GM23248 (cell line): ENCODE measurements at places on chromosomes 13 and 19.

GRCh38 chr19:14677464-14677863, 2.8 kb upstream of the ADGRE3 start:
- no peak for DNase-seq
- H3K27ac ChIP-seq, result no peak overlapping the region
- no peak overlapping the region for H3K4me3 ChIP-seq
- no peaks in the 10 kb centered on the region for H3K36me3 ChIP-seq
- no peaks in the 10 kb centered on the region for H3K4me1 ChIP-seq

DNA sequence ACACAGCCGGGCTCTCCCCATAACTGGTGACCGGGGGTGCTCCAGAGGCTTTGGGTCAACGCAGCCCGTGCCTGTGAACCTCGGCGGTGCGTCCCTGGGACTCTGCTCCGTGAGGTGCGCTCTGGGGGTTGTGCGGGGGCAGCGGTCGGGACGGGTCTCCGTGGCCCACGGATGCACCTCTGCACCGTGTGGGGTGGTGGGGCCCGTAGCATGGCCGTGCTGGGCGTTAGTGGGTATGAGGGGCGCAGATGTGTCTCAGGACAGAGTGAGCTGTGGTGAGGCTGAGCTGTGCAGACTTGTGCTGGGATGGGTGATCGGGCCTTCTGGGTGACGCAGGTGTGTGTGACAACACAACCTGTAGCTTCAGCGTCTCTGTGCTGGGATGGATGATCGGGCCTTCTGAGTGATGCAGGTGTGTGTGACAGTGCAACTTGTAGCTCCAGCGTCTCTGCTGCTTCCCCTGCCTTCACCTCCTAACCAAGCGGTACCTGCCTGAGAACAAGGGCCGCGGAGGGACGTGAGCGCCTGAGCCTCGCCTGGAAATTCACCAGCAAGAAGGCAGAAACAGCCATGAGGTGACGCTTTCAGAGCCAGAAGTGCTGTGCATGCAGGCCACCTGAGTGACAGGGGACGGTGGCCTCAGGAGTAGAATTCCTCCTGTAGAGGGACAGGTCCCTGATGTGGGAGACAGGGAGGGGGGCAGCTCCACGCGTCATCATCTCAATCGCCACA, 599 bp downstream of the ZNF331 start:
- peak overlapping the region; percentile 86 for H3K4me3 ChIP-seq
- peaks cover 5% of the 10 kb centered on the region; the same call in 1 of the 2 replicates for H3K36me3 ChIP-seq
- H3K27me3 ChIP-seq, result no peaks in the 10 kb centered on the region
- DNase-seq, result no peak
- peak overlapping the region; percentile 83 for H3K27ac ChIP-seq

DNA sequence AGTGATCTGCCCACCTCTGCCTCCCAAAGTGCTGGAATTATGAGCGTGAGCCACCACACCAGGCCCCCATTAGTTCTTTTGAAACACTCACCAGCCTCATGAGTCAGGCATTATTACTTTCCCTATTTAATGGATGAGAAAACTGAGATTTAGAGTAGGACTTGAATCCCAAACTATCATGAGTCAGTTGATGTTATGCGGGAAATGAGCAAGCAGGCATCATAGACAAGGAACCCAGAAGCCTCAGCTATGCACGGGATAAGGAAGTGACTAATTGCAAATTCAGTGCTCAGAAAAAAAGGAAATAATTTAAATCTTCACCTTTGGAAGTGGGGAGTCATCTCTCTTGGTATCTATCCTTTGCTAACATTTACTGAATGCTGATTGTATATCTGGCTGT, 217.5 kb downstream of the ABCC4 start:
- no peak overlapping the region for H3K4me3 ChIP-seq
- peaks cover 8% of the 10 kb centered on the region; the same call in 1 of the 2 replicates for H3K4me1 ChIP-seq
- H3K27me3 ChIP-seq, result no peaks in the 10 kb centered on the region
- peak overlapping the region; percentile 11; the same call in 1 of the 2 replicates for H3K27ac ChIP-seq
- H3K36me3 ChIP-seq, result no peaks in the 10 kb centered on the region

DNA sequence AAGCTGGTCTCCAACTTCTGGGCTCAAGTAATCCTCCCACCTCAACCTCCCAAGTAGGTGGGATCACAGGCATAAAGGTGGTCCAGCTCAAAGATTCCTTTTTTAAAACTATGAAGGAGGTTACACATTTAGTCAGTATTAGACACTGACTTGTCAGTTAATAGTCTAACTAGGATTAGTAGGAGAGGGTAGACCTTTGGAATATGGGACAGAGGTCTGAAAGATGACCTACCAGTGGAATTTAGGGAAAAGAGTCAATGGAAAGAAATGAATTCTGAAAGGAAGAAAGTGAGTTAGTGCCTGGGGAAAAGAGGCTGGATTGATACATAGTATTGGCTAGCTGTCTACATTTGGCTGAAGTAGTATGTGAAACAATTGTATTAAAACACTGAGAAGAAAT, 220.7 kb downstream of the MZT1 start:
- H3K36me3 ChIP-seq, result no peaks in the 10 kb centered on the region
- no peak for DNase-seq
- H3K27me3 ChIP-seq, result no peaks in the 10 kb centered on the region
- H3K27ac ChIP-seq, result no peak overlapping the region
- H3K4me3 ChIP-seq, result no peak overlapping the region

- no peak overlapping the region for H3K4me3 ChIP-seq
- H3K36me3 ChIP-seq, result peaks cover 43% of the 10 kb centered on the region
- H3K27ac ChIP-seq, result no peak overlapping the region
- no peaks in the 10 kb centered on the region for H3K27me3 ChIP-seq
- DNase-seq, result no peak
These were observed 26.0 kb downstream of the TM9SF2 start for GRCh38 chr13:99527301-99527700.

GRCh38 chr19:46241626-46242025, 12.1 kb downstream of the IGFL1 start:
- no peaks in the 10 kb centered on the region for H3K4me1 ChIP-seq
- H3K36me3 ChIP-seq, result no peaks in the 10 kb centered on the region
- H3K4me3 ChIP-seq, result no peak overlapping the region
- H3K27ac ChIP-seq, result no peak overlapping the region
